ENCODE measurements at places on chromosomes 5 and 9. TPM values are rescaled to one million over a fixed set of nuclear protein-coding genes. Genes with fewer than 3 reads are reported as not detected.

The PRSS3 gene
- total RNA-seq: 5.7 TPM

The FBP1 gene
- total RNA-seq: 0.76 TPM

The CDHR2 gene
- total RNA-seq: 0.33 TPM

The ZNF782 gene
- 5.2 TPM for total RNA-seq

The PAPPA gene
- 0.28 TPM for total RNA-seq

The OLFM1 gene
- 28.3 TPM for total RNA-seq

The SPINK1 gene
- total RNA-seq: 1.5 TPM

The PCDHB9 gene
- total RNA-seq: 0.19 TPM

The SPATA31D4 gene
- total RNA-seq: not detected

The CTSL gene
- total RNA-seq: 117 TPM

The TMEM174 gene
- not detected for total RNA-seq

The SEMA4D gene
- total RNA-seq: 26.8 TPM

The C9orf85 gene
- total RNA-seq: 12.0 TPM

The ZNF462 gene
- total RNA-seq: 6.6 TPM

The NOXA1 gene
- total RNA-seq: 1.9 TPM

The TTC23L gene
- total RNA-seq: 0.33 TPM

The SOHLH1 gene
- not detected for total RNA-seq

The PDZD2 gene
- 4.4 TPM for total RNA-seq

The ADRA1B gene
- 0.09 TPM for total RNA-seq

The ANKRD31 gene
- 0.61 TPM for total RNA-seq

The RPP25L gene
- total RNA-seq: 38.4 TPM

The PCDHA1 gene
- total RNA-seq: not detected

The PLPPR1 gene
- 0.38 TPM for total RNA-seq

The TMOD1 gene
- total RNA-seq: 0.42 TPM

The PSMD5 gene
- total RNA-seq: 17.6 TPM

The ALDH1A1 gene
- 5.6 TPM for total RNA-seq

The PTGES gene
- total RNA-seq: 11.1 TPM

The PCDHB10 gene
- total RNA-seq: 0.19 TPM

The FOXB2 gene
- total RNA-seq: not detected

The LCN9 gene
- not detected for total RNA-seq

The INSL4 gene
- 0.05 TPM for total RNA-seq

The GABRA1 gene
- 2.7 TPM for total RNA-seq

The WHRN gene
- total RNA-seq: 3.2 TPM

The ZNF484 gene
- total RNA-seq: 9.0 TPM

The ADAMTS13 gene
- 0.94 TPM for total RNA-seq

The C5orf46 gene
- total RNA-seq: 0.14 TPM

The DNAH5 gene
- total RNA-seq: 0.24 TPM

The DTWD2 gene
- total RNA-seq: 3.9 TPM

The IL12B gene
- total RNA-seq: 3.6 TPM

The KIF4B gene
- total RNA-seq: 0.05 TPM

The TAF9 gene
- 80.3 TPM for total RNA-seq

The POU4F3 gene
- total RNA-seq: 0.09 TPM

The ANXA2R gene
- total RNA-seq: 18.6 TPM

The RELL2 gene
- 10.0 TPM for total RNA-seq

Measured in thymus (tissue), 14 donors.